ENCODE measurements at places on chromosomes 16 and 17.

- no peak for DNase-seq
Measured at GRCh38 chr16:12532871-12533610, 270.6 kb downstream of the CPPED1 start.

DNA sequence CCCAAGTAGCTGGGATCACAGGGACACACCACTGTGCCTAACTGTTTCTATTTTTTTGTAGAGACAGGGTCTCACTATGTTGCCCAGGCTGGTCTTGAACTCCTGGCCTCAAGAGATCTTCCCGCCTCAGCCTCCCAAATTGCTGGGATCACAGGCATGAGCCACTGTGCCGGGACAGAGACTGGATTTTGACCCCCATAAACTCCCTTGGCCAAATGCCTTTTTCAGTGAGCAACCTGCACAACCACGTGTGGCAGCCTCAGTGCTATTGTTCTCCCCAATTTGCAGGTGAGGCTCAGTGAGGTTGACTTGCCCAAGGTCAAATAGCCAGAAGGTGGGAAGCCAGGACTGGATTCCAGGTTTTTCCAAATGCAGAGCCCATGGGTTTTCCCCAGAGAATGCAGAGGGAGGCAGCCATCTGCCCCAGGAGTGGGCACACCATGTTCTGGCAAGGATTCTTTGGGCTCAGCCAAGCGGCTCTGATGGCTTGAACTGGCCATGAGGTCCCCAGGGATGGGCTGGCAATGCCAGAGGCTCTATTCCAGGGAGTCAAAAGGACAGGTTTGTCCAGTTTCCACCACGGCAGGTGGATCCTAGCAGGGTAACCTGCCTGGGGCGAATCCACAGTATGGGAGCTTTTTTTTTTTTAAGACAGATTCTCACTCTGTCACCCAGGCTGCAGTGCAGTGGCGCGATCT, 1.8 kb downstream of the IL27 start:
- DNase-seq = no peak

DNA sequence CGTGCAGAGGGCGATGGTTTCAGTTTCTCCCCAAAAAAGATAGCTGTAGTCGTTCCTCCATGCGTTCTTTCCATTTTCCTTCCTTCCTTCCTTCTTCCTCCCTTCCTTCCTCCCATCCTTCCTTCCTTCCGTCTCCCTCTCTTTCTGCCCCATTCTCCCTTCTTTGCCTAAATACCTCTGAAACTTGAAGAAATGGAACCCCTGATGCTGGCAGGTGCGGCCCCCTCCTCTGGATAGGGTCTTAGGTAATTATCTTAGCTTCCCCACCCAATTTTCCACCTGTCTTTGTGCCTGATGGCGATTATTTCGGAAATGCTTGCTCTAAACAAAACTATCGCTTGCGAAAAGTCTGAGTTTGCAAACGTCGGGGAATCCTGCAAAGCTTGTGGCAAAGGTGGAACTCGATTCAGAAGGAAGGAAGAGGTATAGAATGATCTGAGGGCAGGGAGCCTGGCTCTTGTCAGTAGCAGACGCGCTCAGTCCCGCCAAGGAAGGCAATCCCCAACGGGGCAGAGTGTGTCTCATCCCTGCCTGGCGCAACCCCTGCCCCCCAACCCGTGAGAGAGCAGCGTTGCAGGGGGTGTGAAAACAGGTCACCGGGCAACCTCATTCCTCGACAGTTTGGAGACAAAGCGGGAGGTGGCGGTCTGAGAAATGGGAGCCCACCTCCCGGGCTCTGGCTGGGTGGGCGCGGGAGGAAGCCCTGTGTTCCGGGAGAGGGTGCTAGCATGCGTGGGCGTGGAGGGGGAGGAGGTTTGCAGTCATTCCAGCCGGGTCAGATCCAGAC, 2.9 kb upstream of the CBX8 start:
- DNase-seq = no peak

GRCh38 chr16:24700549-24701392, 28.7 kb upstream of the TNRC6A start:
- peak; percentile 98 for DNase-seq

GRCh38 chr17:79081571-79082276, 7.1 kb downstream of the ENGASE start:
- DNase-seq = no peak

GRCh38 chr16:85172455-85173145, 60.3 kb upstream of the CIBAR2 start:
- no peak for DNase-seq

GRCh38 chr17:15285466-15285865, 20.3 kb upstream of the PMP22 start:
- no peak for DNase-seq

- no peak for DNase-seq
Measured at GRCh38 chr16:80263181-80263823, 277.5 kb upstream of the DYNLRB2 start.

DNA sequence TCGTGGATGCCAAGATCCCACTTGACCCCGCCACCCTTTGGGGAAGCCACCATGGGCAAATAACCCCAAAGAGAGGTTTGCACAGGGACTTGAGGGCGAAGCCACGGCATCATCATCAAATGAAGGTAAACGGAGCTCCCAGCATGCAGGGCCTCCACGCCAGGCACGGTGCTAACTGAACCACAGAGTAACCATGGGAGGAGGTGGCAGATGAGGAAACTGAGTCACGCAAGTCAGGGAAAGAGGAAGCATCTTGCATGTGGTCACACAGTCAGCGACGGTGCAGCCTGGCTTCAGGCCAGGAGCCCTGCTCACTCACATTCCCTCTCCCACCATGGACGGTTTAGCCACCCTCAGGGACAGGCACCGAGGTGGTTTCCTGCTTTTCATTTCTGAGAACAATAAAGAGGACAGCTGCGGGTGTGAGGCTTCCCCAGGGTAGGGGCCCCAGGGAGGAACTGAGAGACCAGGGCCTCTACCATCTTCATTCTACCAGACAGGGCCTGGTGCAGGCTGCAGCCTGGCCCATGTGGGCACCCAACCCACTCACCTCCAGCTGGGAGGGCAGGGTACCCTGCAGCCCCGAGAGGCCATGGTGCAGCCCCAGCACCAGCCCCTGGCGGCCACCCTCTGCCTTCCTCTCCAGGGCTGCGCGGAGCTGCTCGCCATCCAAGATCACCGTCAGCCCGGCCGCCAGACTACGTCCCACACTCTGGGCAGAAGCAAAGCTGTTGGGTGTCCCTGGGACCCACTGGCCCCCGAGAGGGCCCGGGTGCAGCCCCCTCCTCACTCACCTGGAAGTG, 78.3 kb downstream of the RMI2 start:
- no peak for DNase-seq

- no peak for DNase-seq
Measured at GRCh38 chr17:55962951-55963401, 190.3 kb upstream of the ANKFN1 start.

- DNase-seq = no peak
Measured at GRCh38 chr16:11734025-11734652, 8.5 kb downstream of the TXNDC11 start.

- DNase-seq = no peak
Measured at GRCh38 chr17:48725288-48726064, 2.5 kb downstream of the PRAC2 start.

DNA sequence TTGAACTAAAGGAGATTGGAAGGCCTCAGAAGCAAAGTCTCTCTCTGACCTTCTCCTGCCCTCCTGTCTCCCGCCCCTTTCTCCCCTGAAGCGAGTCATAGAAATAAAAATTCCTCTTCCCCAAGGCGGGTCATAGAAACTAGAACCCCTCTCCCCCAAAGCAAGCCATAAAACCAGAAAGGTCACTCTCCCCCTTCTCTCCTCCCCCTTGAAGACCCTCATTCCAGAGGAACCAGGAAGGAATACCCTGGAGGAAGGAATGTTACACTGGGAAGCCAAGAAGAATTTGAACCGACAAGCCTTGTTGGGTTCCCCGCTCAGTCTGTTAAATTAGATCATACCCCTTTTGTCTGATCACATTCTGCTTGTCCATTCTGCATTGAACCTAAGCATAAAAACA, 2.7 kb upstream of the GJC1 start:
- DNase-seq = no peak

DNA sequence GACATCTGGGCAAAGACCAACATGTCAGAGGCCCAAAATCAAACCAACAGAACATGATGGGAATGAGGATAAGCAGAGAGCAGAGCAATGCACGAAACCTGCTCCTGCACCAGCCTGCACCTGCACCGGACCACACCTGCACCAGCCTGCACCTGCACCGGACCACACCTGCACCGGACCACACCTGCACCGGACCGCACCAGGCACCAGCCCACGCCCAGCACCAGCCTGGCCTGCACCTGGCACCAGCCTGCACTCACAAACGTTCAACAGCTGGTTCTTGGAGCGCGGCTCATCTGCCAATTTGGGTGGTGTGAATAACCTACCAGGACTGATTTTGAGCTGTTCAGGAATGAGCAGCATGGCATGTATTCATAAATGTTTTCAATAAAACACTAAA, 18.2 kb downstream of the CEP131 start:
- no peak for DNase-seq

All from GM04504 (cell line).